ENCODE measurements at places on chromosomes 7 and 10.

GRCh38 chr10:47406548-47406869 is 22.4 kb upstream of the ZNF488 start:
- DNase-seq: no peak

- no peak for DNase-seq
These were observed 444.3 kb downstream of the AUTS2 start for GRCh38 chr7:70042533-70042932.

GRCh38 chr10:103845972-103846371 is 9.4 kb downstream of the SH3PXD2A start:
- DNase-seq: peak; percentile 51

GRCh38 chr10:77074104-77074624 is 563.4 kb downstream of the KCNMA1 start:
- DNase-seq: no peak

- DNase-seq: no peak
These were observed 59.1 kb downstream of the ARMC3 start for GRCh38 chr10:22986771-22987542.

GRCh38 chr10:71748671-71749191 is 24.6 kb downstream of the VSIR start:
- DNase-seq: peak; percentile 90

DNA sequence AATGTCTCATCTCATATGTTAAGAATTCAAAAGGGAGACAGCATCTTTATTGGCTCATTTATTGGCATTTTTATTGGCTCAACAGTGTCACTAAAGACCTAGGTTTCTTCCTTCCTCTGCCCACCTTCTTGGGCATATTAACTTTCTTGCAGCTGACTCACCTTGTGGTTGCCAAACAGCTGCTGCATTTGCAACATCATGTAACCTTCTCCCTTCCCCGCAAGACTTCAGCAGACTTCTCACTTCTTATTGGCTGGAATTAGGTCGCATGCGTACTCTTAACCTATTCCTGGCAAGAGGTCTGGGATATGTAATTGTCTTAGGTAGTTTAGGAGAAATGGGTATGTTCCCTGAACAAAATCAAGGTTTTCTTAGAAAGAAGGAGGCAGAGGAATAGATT is 263.2 kb downstream of the POU6F2 start:
- no peak for DNase-seq

DNA sequence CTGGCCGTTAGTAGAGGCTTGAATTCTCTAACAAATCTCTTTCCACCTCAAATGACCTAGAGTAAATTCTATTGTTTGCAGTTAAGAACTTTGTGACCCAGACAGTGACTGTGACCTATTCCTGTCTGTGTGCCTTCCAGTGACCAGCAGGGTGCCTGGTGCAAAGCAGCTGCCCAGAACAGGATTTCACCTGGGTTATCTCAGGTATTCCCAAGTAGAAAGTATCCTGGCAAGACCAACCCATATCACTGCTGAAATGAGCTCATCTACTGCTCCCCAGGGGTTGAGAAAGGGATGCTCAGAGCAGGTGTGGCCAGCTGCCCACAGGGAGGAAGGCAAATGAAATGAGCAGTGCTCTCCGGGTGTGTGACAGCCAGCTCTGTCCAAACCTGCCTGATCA is 2.1 kb upstream of the MSMB start:
- DNase-seq: no peak

DNA sequence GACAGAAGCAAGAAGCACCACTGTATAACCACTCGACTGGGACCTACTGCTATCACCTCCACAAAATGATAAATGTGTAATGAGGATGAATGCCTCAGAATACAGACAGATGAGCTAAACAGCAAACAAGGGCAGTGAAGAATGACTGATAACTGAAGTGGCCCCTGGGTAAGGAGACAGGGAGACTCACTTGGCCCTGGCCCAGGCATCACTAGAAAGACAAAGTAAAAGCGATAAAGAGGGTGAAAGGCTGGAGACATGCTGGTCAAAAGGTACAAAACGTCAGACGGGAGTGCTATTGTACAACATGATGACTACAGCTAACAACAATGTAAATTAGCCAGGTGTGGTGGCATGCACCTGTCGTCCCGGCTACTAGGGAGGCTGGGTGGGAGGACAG is 27.8 kb upstream of the APBB1IP start:
- no peak for DNase-seq

- DNase-seq: no peak
These were observed 64.9 kb downstream of the PAX2 start for GRCh38 chr10:100810091-100810834.

DNA sequence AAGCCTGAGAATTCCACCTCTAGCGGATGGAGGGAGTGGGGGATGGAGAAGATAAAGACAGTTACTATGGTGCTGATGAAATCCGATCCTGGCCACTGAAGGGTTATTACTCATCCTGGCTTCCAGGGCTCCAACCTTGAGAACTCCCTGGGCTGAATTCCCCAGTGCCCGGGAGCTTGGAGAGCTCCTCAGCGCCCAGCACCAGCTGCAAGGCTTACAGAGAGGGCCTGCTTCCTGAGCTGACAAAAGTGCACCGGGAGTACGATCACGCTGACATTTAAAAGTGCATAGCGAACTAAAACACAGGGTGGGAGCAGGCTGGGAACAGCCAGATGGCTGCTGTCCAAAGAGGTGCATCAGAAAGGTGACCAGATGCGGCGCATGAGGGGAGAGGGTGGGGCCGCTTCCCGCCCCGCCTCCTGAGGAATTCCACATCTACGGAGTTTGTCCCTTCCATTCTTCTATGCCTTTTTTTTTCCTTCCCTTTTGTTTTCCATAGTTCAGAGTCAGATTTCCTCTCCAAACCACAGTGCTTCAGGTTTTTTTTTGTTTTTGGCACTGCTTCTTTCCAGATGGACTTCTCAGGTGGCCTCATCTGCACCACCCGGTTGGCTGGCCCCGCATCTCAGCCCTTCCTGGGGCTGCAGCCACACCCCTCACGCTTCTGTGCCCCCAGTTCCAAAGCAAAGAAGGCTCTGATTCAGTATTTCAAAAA is 62.4 kb upstream of the MKRN1 start:
- no peak for DNase-seq

- no peak for DNase-seq
These were observed 5.7 kb downstream of the TMEM243 start for GRCh38 chr7:87213811-87214210.

GRCh38 chr10:118957966-118958365 is 71.5 kb upstream of the NANOS1 start:
- no peak for DNase-seq

GRCh38 chr10:90912174-90912573 is 8.7 kb downstream of the ANKRD1 start:
- DNase-seq: no peak
